Stimulated activated CD4-positive, alpha-beta T cell treated with anti-CD3 and anti-CD28 coated beads, TNF-alpha, amount 100 ng/mL, for 1 hour (primary cell): ENCODE measurements at places on chromosomes 2 and 18.

GRCh38 chr18:55588870-55589595 lies 1.0 kb upstream of the TCF4 start:
- no peak for DNase-seq

GRCh38 chr2:26942543-26943295 lies 27.7 kb upstream of the MAPRE3 start:
- peak; percentile 59 for DNase-seq

GRCh38 chr18:62486290-62486964 lies 36.4 kb upstream of the ZCCHC2 start:
- DNase-seq = no peak

- DNase-seq = no peak
Observed at GRCh38 chr2:202703091-202703490, 68.3 kb downstream of the FAM117B start.

DNA sequence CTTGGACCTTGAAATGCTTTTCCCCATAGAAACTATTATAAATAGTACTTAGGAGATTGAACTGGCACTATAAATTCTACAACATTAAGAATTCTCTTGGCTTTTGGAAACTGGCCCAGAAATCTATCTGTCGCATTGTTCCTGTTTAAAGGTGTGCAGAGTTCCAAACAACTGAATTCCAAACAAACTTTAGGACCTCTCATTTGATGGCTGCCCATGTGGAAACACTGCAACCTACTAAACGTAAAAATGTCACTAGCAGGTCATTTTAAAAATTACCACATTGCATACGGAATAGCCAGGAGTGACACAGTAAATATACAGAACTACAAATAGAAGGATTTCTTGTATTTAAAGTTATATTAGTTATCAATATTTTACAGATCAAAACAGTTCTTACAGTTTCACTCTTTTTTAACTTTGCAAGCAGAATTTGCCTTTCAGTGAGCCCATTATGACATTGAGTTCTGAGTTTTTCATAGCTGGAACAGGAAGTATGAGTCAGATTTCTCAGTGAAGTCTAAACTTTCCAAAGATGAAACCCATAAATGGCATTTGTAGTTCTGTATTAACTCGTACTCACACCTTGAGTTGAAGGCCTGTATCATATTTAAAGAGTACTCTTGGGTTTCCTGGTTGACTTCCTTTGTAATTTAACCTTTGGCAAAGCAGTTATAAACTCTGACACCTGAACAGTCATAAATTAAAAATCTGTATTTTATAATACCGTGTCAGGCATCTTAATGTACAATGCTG lies 142.3 kb upstream of the BOD1L2 start:
- no peak for DNase-seq

DNA sequence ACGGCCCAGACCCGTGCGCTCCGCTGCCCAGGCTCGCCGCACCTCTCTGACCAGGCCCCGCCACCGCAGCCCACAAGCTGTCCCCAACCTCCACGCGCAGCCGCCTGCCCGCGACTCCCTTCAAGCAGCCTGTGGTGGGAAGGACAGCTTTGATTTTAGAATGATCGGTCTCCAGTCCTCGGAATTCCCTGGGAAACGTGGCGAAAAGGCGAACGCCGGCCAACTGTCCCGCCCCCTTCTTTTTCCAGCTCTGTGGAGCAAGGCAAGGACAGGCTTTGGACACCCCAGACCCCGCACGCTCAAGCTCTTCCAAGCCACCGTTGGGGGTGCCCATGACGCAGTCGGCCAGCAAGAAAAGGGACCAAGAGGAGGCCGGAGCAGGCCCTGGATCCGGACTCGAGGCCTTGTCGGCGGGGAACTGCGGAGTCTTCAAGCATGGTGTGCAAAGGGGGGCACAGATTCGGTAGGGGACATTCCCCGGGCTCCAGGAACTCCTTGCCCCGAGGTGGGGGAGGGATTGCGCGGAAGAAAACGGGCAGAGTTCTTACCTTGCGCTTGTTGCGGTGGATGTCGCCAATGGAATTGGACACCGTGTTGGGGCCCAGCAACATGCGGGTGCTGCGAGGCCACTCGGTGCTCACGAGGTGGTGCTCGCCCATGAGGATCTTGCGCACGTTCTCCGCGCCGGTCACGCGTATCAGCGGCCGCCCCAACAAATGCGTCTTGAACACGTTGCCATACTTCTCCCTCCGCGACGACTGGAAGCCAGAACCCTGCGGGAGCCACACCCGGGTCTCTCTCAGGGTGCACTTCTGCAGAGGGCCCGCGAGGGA lies 4.0 kb downstream of the CYP26B1 start:
- no peak for DNase-seq

- DNase-seq = no peak
Observed at GRCh38 chr18:44765456-44765855, 84.8 kb downstream of the SETBP1 start.

DNA sequence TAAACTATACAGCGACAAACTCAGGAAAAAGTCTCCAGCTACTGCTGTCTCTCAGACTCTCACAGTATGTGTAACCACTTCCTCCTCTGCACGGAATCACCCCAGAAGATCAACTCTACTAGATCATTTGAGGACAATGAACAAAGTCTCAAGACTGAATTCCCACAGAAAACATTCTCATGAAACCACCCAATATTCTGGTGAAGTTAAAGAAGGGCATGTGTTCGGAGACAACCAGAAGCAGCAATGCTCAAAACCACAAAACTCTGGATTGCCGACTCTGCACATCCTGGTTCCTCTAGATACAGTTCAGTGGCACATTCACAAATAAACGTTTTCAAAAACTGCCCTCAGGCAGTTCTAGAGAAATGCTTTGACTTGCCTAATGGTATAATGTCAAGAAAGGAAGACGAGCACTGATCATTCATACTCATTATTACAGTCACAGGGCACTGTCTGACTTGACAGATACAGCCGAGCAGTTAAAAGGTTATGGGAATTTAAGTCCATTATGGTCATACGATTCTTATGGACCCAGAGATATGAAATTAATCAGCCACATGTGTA lies 91.9 kb upstream of the STK17B start:
- no peak for DNase-seq

DNA sequence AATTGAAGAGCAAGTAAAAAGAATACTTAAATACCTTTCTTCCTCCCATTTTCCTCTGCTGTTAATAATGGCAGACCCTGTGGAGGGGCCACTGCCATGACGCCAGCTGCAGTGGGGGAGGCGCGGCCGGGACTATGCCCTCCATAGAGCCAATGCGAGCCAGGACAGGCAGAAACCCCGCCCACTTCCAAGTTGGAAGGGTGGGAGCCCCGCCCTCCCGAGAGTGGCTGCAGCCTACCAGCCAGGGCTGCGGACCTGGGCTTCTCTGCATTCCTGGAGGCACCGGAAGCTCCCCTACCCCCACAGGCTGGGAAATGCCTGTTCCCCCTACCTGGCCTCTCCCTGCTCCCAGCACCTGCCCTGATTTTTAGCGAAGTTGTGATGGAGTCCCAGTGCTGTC lies 439.4 kb upstream of the CDH19 start:
- DNase-seq = no peak

DNA sequence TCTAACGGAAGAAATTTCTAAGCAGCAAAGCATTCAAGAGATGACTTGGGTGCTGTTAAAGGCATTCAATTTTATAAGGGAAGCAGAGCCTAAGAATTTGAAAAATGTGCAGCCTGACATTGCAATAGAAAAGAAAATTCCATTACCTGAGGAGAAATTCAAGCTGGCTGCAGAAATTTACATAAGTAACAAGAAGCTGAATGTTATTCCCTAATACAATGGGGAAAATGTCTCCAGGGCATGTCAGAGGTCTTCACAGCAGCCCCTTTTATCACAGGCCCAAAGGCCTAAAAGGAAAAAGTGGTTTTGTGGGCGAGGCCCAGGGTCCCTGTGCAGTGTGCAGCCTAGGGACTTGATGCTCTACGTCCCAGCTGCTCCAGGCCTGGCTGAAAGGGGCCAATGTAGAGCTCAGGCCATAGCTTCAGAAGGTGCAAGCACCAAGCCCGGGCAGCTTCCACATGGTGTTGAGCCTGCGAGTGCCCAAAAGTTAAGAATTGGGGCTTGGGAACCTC lies 306.7 kb downstream of the RDH14 start:
- DNase-seq = no peak

- DNase-seq = no peak
Observed at GRCh38 chr2:654896-655295, 22.3 kb downstream of the TMEM18 start.
